ENCODE measurements at places on chromosomes 7 and 10.

- no peak for DNase-seq
Observed at GRCh38 chr7:136637813-136638212, 230.6 kb upstream of the CHRM2 start.

GRCh38 chr10:96619120-96619519, 32.3 kb upstream of the TM9SF3 start:
- no peak for DNase-seq

DNA sequence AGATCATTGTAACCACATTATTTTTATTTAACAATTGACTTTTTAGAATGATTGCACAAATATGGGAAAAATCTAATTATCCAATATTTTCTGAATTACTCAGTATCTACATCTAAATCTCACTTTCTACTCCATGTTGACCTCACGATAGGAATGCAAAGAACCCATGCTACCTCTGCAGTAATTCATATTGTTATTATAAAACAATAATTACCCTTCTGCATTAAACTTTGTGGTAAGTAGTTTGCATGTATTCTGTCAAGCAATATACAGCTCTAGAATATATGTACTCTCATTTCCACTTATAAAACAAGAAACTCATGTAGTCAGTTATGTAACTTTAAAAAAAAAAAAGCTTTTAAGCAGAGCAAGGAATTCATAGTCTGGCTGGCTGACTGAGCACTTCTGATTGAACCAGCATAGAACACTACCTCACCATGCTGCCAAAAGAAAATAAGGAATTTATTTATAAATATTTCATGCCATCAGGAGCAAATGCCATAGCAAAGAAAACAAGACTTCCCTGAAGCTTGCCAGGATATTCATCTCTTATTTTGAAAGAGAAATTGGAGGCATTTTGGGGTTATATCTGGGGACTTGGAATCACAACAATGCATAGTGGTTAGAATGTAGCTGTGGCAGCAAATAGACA, 895.7 kb downstream of the XPNPEP1 start:
- no peak for DNase-seq

- no peak for DNase-seq
Observed at GRCh38 chr7:40058636-40059035, 75.8 kb downstream of the MPLKIP start.

DNA sequence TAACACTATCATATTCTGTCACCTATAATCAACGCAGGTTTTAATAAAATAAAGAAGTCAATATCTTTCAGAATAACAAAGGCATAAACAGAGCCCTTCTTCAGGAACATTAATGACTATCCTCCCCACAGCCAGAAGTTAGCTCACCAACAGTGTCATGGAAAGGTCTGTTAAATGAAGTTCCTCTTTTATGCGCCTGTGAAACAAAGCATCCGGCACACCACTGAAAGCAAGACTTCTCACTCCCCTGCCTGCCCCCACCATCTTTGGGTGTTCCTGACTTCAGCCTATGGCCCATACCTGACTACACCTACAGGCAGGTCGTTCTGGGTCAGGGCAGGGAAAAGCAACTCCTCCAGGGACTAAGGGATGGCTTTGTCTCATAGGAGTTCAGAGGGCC, 205.4 kb downstream of the FANK1 start:
- no peak for DNase-seq

GRCh38 chr7:22762866-22763265, 35.9 kb downstream of the IL6 start:
- DNase-seq = no peak

DNA sequence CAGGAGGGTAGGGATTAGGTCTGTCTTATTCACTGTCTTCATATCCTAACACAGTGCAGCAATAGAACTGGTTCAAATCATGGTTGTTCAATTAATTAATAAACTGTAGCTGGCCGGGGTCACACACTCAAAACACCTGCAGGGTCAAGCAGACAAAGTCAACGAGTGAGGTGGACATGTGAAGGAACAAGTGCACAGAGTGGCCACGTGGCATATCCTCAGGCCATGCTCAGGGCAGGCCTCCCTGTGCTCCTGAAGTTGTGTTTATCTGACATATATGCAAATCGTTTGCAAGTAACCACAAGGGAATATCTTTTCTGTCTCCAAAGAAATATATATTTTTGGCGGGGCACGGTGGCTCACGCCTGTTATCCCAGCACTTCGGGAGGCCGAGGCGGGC, 98.5 kb upstream of the ZMIZ1 start:
- no peak for DNase-seq

GRCh38 chr7:152624228-152624627, 51.7 kb downstream of the XRCC2 start:
- no peak for DNase-seq

DNA sequence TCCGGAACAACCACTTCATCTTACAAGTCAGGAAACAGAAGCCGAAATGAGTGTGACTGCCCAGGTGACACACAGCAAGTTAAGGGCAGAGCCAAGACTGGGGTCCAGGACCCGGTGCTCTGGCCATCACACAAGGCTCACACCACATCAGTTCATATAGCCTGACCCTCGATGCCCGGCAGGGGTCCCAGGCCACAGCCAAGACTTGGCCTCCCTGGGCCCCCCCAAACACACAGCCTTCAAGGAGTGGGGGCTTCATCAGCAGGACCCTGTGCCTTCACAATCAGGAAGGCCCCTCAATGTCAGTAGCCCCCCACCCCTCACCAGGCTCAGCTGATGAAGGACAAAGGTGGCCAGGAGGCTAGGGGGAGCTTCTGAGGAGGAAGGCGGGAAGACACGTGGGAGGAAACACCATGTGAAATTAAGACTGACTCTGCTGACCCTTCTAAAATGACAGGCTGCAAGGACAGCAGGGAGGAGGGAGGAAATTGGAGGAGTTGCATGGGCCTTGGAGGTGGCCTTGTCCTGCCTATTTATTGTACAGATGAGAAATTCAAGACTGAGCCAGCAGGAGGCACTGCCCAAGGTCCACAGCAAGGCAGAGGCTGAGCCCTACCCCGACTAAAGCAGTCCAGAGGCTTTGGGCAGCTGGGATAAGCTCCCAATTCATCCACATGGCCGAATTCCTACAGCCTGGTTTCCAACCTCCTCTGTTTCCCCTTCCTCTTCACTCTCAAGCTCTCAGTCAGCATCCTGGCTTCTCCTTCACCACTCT, 216.1 kb upstream of the ZMIZ1 start:
- DNase-seq = no peak

GRCh38 chr7:92336662-92337340, 91.0 kb downstream of the ANKIB1 start:
- DNase-seq = no peak

GRCh38 chr10:87000491-87000890, 19.6 kb upstream of the FAM25A start:
- DNase-seq = peak; percentile 6

GRCh38 chr10:93062514-93063143, 2.0 kb downstream of the CYP26C1 start:
- no peak for DNase-seq

- no peak for DNase-seq
Observed at GRCh38 chr7:133359449-133359848, 106.6 kb downstream of the EXOC4 start.

DNA sequence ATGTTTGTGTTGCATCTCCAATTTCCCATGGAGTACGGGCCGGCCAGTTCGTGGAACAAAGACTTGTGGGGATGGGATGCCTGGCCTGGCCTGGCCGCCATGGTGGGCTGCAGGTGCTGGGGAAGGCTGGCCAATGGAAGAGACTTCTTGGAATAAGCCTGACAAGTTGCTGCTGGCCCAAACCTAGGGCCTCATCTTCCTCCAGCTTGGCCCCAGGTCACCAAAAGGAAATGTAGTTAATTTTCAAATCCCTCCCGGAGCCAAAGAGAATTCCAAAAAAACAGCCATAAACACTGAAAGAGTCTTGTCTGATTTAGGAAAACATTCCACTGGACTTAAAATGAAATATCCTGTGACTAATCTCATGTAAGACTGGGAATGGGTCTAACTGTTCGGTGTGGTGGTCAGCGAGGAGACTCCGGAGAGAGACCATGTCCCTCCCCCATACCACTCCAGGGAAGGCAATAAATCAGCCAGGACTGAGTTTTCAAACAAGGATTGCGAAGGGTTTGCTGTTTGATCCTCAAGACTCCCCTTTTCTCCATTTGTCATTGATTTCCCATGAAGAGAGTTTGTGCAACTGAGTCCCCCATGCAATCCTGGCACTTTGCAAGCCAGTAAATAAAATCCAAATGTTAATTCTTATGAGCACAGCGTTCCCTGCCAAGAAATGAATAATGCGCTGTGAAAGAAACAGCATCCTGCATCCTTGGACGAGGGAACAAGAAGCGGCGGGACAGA, 128.7 kb upstream of the HABP2 start:
- no peak for DNase-seq

DNA sequence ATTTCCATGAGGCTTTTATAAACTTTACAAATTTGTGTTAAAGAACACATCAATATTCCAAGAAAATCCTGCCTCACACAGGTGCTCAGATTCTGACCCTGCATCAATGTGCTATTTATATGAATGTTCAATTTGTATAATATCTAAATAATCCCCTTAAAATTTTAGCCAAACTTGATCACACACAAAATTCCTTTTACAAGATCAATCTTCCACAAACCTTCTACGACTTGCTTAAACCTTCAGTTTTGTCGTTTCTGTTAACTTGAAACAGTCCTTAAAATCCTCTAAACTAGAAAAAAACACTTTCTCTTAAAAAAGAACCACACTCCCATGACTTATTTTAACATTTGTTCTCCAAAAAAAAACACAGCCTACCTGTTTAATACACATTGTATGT, 20.2 kb upstream of the TRPV6 start:
- no peak for DNase-seq

- DNase-seq = no peak
Observed at GRCh38 chr10:84696610-84697009, 368.2 kb downstream of the CCSER2 start.

DNA sequence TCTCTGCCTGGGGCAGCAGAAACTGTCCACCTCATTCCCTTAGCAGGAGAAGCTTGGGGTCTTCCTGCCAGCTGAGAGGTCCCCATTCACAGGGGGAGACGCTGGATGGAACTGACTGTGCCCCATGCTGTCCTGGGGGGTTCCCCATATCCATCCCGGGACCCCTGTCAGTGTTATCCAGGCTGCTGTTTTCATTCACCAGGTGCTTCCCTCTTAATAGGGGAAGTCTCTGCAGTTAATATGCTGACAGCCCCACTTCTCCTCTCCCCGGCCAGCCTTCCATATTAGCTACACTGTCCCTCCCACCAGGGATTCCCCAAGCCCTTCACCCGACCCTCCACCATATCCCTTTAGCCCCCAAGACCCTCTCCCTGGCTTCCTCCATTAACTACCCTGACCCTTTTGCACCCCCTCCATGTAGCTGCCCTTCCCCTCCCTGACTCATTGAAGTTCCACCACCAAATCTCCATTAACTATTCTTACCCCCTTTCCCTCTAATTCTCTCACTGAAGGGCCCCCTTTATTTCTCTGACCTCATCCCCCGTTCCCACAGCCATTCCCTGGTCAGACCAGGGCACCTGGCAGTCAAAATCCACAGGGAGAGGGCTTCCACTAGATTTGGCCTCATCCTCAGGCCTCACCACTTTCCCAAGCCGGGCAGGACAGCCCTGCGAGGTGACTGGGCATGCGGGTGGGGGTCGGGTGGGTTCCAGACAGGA, 92.0 kb upstream of the PAX2 start:
- DNase-seq = no peak

GRCh38 chr10:5292196-5292735, 72.5 kb upstream of the UCN3 start:
- peak; percentile 47 for DNase-seq

- DNase-seq = peak; percentile 41
Observed at GRCh38 chr10:71582019-71582418, 137.6 kb downstream of the C10orf105 start.

DNA sequence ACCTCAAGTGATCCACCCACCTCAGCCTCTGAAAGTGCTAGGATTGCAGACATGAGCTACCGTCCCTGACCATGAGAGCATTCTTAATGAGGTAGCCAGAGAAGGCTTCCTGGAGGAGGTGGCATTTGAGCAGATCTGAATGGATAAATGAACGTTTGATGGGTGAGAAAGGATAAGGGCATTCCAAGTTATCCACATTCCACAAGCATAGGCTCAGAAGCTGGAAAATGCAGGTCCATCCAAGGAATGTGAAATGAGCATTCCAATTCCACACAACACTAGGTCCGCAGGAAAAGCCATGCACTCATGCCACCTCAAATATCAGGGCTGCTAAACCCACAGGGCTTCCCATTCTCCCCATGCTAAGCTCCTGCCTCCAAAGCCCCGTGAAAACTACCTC, 17.0 kb downstream of the TMEM130 start:
- peak; percentile 74 for DNase-seq

DNA sequence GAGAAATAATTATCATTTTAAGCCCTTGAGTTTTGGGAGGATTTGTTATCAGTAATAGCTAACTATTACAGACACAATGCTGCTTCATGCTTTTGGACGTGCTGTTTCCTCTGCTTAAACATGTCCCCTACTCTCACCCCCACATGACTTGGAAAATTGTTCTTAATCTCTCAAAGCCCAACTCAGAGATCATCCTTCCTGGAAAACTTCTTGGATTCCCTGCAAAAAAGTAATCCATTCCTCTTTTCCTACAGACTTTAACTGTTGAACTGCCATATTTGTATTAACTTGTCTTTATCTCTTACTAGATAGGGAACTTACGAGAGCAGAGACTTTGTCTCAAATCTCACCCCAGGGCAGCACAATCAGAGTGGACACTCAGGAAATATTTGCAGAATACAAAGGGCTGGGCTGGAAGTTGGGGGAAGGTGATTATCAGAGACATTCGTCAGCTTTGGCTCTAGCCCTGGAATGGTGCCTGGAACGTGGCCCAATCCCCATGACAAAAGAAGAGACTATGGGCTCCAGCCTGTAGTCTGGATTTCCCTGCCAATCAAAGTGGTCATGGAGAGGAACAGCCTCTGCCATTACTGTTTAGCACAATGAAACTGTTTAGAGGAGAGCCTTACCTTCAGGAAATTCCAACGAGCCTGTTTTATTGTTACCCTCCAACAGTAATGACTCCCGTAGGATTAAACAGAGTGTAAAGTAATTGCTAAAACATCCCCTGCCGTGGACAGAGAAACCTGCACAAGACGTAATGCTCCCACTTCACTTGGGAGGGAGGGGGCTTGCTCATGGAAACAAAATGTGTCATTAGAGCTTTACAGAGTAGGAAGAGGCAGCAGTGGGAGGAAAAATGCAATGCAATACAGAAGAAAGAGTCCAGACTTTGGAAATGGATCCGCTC, 140.4 kb upstream of the AUTS2 start:
- peak; percentile 61 for DNase-seq

DNA sequence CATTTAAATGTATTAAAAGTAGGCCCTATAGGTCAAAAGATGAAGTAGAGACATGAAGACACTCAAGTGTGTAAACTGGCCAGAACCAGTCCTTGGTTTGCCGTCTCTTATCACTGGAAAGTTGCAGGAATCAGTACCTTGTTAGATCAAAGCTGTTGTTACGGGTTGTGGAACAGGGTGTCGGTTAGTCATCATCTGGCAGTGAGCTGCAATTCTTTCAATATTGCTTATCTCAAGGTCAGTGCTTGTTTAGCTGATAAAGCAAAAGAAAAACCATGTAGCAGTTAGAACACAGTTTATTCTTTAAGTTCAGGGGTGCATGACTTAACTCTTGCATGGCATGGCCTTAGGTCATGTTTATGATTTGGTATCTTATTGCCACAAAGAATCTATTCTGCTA, 10.0 kb upstream of the SLC13A1 start:
- peak; percentile 61 for DNase-seq

GRCh38 chr10:75477680-75478079, 46.3 kb downstream of the LRMDA start:
- DNase-seq = no peak
